ENCODE measurements at places on chromosomes 4 and X.
A peak's percentile ranks its signal among the peaks of the same experiment; 100 is the strongest.

DNA sequence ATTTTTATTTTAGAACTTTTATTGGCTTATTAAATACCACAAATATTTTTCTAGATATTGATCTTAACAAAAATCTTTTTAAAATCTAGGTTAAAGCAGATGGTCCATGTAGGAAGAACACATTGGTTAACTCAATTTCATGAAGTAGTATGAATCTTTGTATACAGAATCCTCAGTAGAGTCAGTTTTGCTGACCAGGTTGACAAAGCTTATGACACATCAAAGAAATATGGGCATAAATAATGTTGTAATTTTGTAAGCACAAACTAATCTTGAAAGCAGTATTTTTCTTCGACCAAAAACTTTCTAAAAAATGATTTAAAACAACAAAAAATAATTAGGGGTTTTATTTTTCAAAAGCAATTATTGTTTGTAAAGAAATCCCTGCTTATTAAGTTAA is 479.3 kb upstream of the PCDH10 start:
- no peak for DNase-seq

DNA sequence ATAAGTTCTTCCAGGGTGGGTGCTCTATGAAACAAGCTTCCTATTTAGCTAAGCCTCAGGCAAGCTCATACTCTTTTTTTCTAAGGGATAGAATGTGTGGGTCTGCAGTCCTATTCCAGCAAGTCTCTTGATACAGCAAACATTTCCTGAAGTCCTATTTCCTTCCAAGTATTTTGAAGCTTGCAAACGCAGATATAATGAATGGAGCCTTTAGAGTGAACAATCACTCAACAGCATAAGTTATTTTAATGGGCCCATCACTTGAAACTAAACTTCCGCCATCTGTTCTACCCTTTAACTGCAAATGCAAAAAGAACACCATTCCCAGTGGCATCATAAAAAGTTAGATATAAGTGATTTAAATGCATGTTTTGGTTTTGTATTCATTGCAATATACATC is 108.3 kb upstream of the TAPT1 start:
- no peak for DNase-seq

DNA sequence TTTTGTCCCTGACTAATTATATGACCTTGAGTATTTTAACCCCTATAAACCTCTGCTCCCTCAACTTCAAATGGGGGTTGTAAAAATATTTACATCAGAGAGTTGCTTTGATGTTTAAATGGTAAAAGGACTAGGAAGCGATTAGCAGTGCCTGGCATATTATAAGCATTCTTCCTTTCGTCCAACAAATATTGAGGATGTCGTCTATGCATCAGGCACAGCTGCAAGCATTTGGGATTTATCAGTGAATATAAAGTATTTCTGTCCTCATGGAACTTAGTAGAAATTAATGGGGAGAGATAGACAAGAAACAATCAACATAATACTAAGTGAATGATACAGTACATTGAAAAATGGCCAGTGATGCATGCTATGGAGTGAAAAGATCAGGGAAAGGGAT is 115.5 kb upstream of the EDNRA start:
- no peak for DNase-seq

DNA sequence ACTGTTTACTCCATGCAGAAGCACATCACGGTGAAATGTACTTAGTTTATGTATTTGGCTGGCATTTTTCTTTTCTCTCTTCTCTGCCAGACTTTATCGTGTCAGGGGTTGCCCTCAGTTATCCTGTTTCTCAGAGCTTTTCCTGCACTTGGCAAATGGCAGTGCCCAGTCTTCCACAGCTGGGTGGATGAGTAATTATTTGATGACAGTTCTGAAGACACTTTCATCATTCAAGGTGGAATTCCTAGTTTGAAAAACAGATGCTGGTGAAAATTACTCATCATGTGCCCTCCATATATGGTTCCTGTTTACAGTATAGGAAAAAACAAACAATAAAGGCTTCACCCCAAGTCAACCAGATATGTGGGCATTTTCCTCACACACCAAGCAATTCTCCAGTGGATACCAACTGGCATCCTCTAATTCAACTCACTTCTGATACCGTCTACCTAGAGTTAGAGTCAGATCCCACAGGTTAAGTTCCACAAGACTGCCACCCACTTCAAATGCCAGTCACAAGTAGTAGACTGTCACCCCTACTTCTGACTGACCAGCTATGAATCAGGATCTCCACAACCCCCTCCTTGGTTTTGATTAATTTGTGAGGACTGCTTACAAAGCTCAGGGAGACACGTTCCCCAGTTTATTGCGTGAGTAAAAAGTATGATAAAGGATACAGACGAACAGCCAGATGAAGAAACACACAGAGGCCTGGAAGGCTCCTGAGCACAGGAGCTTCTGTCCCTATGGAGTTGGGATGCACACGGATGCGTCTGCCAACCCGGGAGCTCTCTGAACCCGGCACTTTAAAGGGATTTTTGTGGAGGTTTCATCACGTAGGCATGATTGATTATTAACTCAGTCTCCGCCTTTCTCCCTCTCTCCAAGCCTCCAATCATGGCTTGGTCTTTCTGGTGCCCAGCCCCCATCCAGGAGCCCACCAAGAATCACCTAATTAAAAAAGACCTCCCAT is 72.9 kb downstream of the CLDN34 start:
- peak; percentile 17 for DNase-seq

GRCh38 chr4:111499291-111499690 is 646.0 kb upstream of the FAM241A start:
- DNase-seq, result no peak

Data from AG20443 (cell line).